HT1080 (cell line): ENCODE measurements at places on chromosomes 4 and X. TPM values are rescaled to one million over a fixed set of nuclear protein-coding genes. Genes with fewer than 3 reads are reported as not detected.

NPNT gene
- not detected in 2 replicates for total RNA-seq

TMPRSS11A gene
- not detected in 2 replicates for total RNA-seq

INTS6L gene
- total RNA-seq: 3.7 and 4.2 TPM in 2 replicates

XAGE1B gene
- total RNA-seq: 1.7 and 4.8 TPM in 2 replicates

CDKL5 gene
- 0.60 and 0.87 TPM in 2 replicates for total RNA-seq

WDR45 gene
- 40.7 and 45.2 TPM in 2 replicates for total RNA-seq

UGT2A1 gene
- total RNA-seq: not detected in 2 replicates

EMCN gene
- total RNA-seq: not detected in 2 replicates

SPANXN3 gene
- total RNA-seq: 1.1 and 2.4 TPM in 2 replicates

BANK1 gene
- not detected in 2 replicates for total RNA-seq
